ENCODE measurements at places on chromosomes 5 and 9. TPM values are rescaled to one million over a fixed set of nuclear protein-coding genes. Genes with fewer than 3 reads are reported as not detected.

SPINK13 gene
- not detected for total RNA-seq

DPH7 gene
- total RNA-seq: 20.6 TPM

SPOCK1 gene
- total RNA-seq: 30.3 TPM

ACSL6 gene
- 0.26 TPM for total RNA-seq

CACNA1B gene
- total RNA-seq: 0.17 TPM

PCDHA2 gene
- 0.33 TPM for total RNA-seq

IRX1 gene
- total RNA-seq: not detected

SLC38A9 gene
- 46.2 TPM for total RNA-seq

PFN3 gene
- total RNA-seq: not detected

CHSY3 gene
- total RNA-seq: 1.3 TPM

TICAM2 gene
- total RNA-seq: 8.8 TPM

ENTREP1 gene
- under 0.01 TPM for total RNA-seq

SH3GLB2 gene
- 42.3 TPM for total RNA-seq

PGM5 gene
- 113 TPM for total RNA-seq

QRFP gene
- total RNA-seq: not detected

- DNase-seq: peak; percentile 61
Observed at GRCh38 chr9:93451849-93452709, 594 bp downstream of the FAM120A start.

DNA sequence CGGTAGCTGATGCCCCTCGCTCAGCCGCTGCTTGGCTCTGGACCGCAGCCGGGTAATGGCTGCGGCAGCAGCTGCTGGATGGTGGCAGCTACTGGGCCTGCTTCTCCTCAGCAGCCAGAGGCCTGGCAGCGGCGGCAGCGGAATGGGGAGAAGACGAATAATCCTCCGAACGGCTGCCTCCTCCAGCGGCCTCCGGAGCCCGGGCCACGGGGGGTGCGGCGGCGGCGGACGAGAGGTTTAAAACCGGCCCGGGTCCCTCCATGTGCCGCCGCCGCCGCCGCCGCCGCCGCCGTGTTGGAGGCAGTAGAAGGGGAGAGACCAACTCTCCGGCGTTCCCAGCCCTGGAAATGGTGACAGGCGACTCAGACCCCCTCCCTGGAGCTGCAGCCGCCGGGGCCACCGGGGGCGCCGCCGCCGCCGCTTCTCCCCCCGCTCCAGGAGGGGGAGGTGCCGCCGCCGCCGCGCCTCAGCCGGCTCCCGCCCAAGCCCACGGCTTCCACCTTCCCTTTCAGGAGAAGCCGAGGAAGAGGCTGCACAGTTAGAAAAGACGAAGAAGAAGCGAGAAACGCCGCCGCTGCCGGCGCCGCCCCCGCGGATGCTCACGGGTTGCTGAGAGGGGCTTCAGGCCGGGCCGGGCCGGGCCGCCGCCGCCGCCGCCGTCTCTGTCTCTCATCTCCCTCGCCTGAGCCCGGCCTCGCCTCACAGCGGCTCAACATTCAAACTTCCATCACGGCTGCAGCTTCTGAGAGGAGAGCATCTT, 118.4 kb upstream of the PRSS3 start:
- DNase-seq: peak; percentile 36

DNA sequence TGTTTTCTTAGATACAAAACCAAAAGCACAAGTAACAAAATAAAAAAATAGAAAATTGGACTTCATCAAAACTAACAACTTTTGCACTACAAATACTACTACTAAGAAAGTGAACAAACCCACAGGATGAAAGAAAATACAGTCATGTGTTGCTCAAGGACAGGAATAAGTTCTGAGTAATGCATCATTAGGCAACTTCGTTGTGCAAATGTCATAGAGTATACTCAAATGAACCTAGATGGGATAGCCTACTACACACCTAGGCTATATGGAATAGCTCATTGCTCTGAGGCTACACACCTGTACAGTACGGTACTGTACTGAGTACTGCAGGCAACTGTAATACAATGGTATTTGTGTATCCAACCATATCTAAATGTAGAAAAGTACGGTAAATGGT, 88.3 kb downstream of the RAPGEF1 start:
- DNase-seq: peak; percentile 75

DNA sequence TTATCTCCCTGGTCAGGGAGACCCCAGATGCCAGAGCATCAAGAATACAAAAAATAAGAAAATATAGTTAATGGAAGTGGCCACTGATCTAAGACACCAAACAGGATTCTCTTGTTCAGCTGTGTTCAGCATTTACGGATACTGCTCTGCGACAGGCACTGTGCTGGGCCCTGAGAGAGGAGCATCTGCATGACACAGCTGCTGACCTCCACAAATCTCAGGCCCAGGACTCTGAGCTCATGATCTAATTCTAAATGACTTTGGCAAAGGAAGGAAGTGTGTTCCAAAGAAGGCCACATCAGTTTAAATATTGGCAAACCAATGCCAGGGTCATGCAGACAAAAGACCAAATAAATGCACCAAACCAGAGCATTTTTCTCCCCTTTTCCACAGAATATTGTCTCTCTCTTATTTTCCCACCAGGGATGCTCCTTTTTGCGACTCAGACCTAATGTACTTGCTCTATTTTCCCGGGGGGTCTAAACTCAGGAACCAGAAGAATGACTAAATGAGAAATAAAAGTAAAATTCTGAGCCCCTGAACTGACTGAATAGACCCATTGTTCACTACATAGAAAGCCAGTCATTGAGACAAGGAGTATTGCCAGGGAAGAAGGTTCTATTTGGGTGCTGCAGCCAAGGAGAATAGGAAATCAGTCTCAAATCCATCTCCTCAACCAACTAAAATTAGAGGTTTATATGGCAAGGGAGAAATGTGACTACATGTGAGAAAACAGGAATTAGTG, 1.4 kb upstream of the AGGF1 start:
- no peak for DNase-seq

- DNase-seq: no peak
Observed at GRCh38 chr5:28850320-28850921, 1812.0 kb upstream of the CDH9 start.

- DNase-seq: no peak
Observed at GRCh38 chr9:2657427-2657826, 35.8 kb downstream of the VLDLR start.

GRCh38 chr5:54390539-54391031, 64.9 kb upstream of the HSPB3 start:
- DNase-seq: no peak

GRCh38 chr9:69946800-69947437, 96.7 kb upstream of the MAMDC2 start:
- DNase-seq: peak; percentile 95

DNA sequence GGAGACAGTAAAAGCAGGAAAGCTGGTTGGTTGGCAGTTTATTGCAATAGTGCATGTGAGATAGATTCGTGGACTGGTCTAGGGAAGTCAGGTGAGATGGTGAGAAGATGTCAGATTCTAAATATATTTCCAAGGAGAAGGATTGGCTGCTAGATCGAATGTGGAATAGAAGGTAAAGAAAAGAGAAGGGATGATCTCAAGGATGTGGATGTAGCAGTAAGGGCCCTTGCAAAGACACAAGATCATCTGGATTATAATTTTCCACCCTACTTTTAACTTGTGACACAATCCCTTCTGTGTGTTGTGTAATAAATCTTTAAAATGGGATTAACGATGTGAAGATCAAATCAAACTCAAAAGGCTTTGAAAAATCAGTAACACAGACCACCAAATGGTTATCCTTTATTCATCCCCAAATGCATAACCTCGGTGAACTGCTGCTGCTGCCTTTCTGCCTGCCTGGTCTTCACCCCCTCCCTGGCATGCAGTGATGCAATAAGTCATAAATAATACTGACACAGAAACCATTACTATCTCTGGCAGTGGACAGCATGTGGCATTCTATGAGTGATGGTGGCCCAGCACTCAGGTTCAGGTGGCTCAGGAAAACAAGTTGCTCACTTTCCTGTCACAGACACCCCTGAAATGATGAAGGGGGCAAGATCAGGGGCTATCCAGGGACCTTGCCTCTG, 178.4 kb downstream of the FAM114A2 start:
- DNase-seq: no peak

DNA sequence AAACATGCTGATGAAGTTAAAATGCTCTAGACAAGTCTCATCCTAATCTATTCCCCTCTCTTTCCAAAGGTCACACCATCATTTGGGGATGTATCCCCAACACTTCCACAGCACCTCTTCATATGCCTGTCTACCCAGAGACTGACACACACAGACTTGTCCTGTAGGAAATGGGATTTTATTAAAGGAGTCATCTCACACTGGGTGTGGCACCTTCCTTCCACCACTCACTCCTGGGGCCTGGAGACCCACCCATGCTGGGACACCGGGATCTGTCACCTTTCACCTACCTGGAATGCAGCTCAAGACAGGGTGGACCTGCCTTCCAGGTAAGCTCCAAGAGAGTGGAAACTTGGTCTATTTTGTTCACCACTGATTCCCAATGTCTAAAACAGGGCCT, 99.4 kb upstream of the HAND1 start:
- no peak for DNase-seq

DNA sequence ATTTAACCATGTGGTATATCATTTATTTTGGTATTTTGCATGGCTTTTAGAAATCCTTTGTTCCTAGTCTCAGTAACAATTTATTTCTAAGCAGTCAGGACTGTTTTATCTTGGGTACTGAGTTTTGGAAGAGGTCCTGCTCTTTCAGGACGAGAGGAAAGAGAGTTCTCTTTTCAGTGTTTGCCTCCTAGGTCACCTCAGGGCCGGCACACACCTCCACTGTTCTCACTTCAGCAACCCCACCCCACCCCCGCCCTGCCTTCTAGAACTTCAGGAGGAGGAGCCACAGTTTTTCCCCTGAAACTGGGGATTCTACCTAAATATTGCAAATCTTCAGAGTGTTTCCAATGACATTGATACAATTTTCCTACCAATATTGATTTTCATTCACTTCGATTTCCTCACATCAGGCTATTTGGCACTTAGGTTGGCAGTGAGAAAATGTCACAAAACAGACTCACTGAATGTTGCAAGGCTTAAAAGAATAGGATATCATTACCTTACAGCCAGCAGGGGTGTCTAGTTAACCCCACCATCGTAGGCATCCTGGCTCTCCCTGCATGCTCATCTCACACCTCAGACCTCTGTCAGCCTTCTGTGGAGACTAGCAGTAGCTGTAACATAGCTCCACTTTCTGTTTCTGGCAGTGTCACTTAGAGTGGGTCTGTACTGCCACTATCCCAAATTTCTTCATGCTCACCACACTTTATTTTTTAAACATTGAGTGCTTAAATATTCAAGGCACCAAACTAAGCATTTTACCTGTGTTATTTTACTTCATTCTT, 5.4 kb downstream of the IGIP start:
- no peak for DNase-seq

GRCh38 chr5:59093329-59093728, 510.5 kb downstream of the RAB3C start:
- no peak for DNase-seq

- peak; percentile 35 for DNase-seq
Observed at GRCh38 chr9:26856413-26857032, 36.1 kb downstream of the CAAP1 start.

DNA sequence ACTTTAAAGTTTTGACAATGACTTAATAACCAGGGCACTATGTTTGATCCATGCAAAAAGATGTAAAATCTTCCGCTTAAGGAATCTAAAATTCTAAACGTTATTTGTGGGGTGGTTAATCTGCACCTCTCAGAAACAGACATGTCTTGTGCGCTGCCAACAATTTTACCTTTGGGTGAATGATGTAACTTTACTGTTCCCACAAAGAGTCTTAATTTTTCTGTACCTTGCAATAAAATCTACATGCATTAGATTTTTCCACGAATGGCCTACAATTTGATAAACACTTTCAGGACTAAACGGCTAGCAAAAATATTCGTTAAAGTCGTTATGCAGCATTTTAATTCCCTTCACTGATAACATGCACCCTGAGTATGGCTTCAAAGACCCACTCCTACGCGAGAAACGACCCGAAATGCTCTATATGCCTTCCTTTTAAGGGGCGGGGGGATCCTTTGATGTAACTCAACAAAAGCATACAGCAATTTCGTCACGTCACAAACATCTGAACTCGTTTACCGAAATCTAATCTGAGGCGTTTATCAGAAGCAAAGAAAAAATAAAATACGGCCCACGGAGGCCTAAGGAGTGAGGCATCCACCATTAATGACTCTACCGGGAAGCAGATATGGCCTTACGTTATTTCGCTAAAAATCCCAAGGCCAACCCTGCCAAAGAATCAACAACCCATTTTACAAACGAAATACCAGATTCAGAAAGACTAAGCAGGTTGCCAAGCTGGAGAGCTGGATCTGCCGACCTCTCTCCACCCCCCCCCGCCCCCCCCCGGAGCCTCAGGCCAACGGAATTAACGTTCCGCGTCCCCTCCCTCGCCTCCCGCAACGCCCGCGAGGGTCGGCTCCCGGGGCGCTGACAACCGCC, 621 bp downstream of the AK6 start:
- DNase-seq: peak; percentile 59

GRCh38 chr9:135574943-135575342, 13.4 kb downstream of the PAEP start:
- no peak for DNase-seq

DNA sequence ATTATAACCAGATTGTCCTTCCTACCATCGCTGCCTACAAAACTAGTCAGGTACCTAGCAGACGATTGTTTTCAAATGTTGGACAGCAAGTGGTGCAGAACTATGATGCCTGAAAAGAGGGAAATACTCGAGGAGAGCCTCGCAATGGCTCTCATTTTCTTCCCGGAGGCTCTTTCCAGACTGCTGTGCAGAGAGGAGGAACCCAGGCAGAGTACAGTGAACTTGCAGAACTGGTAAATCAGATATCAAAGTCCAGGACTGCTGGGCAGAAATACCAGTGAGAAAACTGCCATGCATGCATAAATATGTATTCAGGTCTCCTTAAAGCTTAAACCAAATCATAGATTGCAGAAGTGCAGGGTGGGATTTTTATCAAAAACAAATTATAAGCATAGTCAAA, 26.4 kb upstream of the UGT3A1 start:
- DNase-seq: no peak

DNA sequence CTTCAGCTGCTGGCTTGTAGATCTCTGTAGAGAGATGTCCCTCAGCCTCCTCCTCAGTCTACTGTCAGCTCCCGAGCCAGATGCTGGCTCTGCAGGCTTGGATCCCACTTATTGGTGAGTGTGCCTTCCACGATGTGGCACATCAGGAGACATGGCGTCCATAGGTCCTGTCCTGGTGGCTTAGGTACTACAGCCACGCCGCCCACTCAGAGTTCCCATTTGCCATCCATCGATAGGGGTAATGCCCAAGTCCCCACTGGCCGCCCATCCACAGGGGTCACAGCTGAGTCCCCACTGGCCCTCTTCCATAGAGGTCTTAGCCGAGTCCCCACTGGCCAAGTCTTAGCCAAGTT, 17.3 kb downstream of the EXOC3 start:
- no peak for DNase-seq

GRCh38 chr5:75656311-75657003, 45.2 kb downstream of the ANKDD1B start:
- DNase-seq: peak; percentile 66

DNA sequence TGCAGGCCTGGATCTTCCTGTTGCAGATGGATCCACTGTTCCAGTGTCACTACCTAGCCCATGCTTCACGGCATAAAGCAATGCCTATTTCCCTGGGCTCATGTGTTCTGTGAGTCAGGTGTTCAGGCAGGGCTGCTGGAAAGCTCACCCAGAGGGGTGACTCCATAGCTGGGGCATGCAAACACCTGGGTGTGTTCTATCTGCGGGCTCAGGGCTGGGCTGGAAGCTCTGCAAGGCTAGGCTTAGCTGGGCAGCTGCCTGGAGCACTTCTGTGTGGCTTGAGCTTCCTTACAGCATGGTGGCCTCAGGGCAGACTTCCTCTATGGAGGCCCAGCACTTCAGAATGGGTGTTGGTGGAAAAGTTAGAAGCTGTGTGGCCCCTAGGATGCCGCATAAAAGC, 139.9 kb downstream of the GADD45G start:
- DNase-seq: no peak

- DNase-seq: peak; percentile 73
Observed at GRCh38 chr5:34621277-34622097, 34.6 kb upstream of the RAI14 start.

All from fibroblast of lung (primary cell).